ENCODE measurements at places on chromosomes 4 and X.

DNA sequence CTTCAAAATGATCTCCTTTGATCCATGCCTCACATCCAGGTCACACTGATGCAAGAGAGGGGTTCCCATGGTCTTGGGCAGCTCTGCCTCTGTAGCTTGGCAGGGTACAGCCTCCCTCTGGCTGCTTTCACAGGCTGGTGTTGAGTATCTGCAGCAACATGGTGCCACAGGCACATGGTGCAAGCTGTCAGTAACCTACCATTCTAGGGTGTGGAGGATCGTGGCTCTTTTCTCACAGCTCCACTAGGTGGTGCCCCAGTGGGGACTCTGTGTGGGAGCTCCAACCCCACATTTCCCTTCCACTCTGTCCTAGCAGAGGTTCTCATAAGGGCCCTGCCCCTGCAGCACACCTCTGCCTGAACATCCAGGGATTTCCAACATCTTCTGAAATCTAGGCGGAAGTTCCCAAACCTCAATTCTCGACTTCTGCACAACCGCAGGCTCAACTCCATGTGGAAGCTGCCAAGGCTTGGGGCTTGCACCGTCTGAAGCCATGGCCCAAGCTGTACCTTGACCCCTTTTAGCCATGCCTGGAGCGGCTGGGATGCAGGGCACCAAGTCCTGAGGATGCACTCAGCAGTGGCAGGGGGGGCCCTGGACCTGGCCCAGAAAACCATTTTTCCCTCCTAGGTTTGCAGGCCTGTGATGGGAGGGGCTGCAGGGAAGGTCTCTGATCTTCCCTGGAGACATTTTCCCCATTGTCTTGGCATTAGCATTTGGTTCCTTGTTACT is 137.8 kb upstream of the NUDT6 start:
- DNase-seq, result no peak

GRCh38 chr4:58042176-58042575 is 932.0 kb upstream of the IGFBP7 start:
- DNase-seq, result no peak

- no peak for DNase-seq
These were observed 75.2 kb upstream of the PLAC8 start for GRCh38 chr4:83189631-83190136.

DNA sequence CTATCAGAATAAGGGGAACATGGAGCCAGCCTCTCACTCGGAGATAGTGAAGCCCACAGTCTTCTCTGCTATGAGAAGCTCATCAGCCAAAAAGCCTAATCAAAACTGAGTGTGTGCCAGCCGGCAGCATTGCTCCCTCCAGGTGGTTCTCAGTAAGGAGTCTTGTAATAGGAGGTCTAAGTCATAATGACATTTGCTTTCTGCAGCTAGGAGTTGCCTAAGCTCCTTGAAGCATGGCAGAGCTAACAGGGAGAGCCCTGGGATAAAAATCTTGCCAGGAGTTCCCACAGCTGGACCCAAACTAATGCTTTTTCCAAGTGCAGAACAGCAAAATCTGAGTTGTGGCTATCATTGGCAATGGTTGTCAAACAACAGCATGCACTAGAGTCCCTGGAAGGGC is 245.2 kb downstream of the SPATA18 start:
- DNase-seq, result no peak

- no peak for DNase-seq
These were observed 295.9 kb upstream of the NRK start for GRCh38 chrX:105526431-105526830.

DNA sequence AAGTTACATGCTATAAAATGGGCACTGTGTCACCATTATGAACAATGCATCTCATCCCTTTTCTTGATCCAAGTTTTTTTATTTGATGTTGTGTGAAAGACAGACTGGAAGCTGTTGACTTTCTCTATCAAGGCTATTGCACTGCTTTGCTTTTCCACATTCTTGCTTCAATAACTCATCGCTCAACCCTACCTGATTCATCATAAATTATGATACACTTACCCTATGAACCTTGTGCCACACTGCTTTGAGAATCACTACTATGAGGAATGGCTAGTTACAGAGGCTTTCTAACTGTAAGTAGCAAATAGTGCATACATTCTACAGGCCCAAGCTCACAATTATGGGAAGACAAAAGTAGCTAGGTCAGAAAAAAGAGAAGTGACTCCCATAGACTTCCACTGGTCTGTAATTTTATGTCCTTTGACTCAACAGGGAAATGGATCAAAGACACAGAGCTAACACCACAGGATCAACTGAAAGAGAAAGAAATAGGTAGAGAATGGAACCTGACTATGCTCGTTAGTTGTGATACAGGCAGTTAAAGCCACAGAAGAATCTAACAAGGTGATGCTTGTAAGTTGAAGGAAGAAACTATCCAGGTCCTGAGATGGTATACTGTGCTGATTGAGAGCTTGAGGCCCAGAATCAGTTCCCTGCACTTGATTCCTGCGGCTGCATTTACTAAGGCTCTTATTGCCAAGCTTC is 163.5 kb downstream of the PPP3CA start:
- DNase-seq, result peak; percentile 37

GRCh38 chr4:139599076-139599475 is 43.1 kb upstream of the SETD7 start:
- DNase-seq, result no peak

DNA sequence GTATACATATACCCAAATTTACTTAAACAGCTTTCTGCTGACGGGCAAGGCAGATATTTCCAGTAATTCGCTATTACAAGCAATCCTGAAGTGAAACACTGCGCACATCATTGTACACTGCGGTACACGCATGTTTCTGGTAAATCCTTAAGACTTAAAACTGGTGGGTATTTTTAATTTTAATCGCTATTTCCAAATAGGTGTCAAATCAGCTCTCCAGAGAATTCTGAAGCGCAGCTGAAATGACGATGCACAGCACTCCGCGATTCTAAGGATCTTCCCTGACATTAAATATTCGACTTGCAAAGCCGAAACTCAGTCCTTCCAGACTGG is 361 bp downstream of the TMEM128 start:
- no peak for DNase-seq

All from fibroblast of upper back skin (primary cell).